ENCODE measurements at places on chromosomes 4 and X. TPM values are rescaled to one million over a fixed set of nuclear protein-coding genes. Genes with fewer than 3 reads are reported as not detected.

Gene APOOL
- total RNA-seq: 12.2 TPM

Gene NPY2R
- total RNA-seq: not detected

Gene PRDM8
- 30.1 TPM for total RNA-seq

Gene SUPT20HL1
- total RNA-seq: not detected

Gene ANK2
- 4.2 TPM for total RNA-seq

Gene RPS6KA6
- total RNA-seq: 0.61 TPM

Gene RAB40A
- 0.67 TPM for total RNA-seq

Gene CT83
- total RNA-seq: not detected

Gene LINC00632
- total RNA-seq: not detected

DNA sequence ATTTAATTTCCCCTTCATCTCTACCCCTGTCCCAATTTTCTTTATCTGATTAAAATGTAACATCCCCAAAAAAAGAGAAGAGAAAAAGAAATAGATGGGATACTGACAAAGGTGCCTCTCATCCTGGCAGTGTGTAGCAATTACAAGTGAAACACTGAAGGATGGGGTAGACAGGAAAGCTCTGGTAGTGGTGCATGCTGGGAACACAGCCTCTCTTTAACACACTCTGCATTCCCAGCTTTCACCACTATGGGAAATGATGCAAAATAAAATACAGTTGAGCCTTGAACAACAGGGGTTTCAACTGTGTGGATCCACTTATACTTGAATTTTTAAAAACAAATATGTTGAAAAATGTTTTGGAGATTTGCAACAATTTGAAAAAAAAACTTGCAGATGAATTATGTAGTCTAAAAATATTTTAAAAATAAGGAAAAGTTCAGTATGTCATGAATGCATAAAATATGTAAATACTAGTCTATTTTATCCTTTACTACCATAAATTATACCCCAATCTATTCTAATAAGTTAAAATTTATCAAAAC lies 239.2 kb upstream of the DDX53 start:
- DNase-seq: no peak

DNA sequence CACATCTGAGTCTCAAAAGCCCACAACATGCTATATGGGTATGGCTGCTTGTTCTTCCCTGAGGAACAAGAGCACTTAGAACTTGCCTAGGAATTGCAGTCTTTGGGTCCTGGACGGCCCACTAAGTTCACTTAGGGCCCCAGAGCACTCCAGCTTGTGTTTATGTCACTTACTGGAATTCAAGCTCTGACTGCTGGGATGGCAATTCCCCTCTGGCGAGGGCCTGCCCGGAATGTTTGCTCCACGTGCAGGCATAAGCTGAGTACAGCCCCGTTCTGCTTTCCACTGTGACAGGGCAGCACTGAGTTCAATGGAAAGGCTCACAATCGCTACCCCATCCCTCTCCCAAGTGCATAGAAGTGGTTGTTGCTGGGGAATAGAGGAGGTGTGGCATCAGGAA lies 25.9 kb upstream of the RASSF6 start:
- no peak for DNase-seq

GRCh38 chrX:82703551-82703950 lies 804.5 kb upstream of the POU3F4 start:
- no peak for DNase-seq

GRCh38 chr4:120673696-120674095 lies 248.8 kb downstream of the PRDM5 start:
- no peak for DNase-seq

GRCh38 chr4:2934077-2934812 lies 29.0 kb downstream of the NOP14 start:
- DNase-seq: peak; percentile 68

DNA sequence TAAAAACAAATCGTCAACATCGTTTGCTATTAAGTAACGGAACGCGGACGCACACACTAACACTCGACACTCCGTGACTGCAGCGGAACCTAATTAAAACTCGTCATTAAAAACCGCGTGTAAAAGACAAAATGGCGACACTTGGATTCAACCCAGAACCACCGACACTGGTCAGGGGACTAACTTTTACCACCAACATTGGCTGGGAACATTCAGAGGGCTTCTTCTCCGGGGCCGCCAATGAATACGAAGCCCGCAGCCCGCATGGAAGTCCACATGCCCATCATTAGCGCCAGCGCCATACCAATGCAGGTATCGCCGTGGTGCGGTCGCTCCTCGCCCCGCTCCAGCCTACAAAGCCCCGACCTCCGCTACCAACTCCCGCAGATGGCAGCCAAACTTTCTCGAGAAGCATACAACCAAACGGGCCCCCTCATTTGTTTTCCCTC lies 498 bp downstream of the RBMX start:
- DNase-seq: no peak

GRCh38 chr4:70739496-70740337 lies 18.0 kb downstream of the RUFY3 start:
- no peak for DNase-seq

DNA sequence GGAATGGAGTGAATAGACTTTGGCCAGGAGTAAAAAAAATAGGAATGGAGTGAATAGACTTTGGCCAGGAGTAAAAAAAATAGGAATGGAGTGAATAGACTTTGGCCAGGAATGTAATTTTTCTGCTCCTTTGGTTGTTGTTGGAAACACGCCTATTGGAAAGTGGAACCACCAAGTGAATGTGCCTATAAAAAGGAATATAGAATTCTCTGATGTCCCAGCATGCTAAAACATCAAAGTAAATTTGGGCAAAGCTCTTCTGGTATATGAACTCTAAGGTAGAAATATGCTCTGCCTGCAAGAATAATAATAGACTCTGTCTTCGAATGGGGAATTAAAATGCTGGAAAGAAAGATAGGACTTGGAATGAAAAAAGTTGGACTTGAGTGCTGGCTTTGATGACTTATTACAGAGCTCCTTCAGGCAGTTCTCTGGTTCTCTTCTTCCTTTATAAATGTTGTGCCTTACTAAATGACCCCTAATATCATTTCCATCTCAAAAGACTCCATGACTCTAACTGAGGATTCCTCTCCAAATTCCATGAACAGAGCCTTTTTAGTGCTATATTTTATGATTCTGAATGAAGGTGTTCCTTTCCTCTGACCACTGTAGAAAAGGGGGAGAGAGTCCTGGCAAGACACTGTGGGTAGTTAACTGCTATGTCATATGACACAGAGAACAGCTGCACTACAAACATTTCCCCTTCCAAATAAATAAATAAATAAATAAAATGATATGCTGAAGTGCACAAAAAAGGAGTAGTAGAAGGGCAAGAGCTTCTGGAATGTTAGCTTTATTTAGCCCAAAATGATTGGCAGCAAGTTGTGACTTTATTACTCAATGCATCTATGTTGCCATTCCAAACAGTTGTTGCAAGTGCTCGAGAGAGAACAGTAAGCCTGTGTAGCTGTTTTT lies 13.5 kb upstream of the GBA3 start:
- no peak for DNase-seq

DNA sequence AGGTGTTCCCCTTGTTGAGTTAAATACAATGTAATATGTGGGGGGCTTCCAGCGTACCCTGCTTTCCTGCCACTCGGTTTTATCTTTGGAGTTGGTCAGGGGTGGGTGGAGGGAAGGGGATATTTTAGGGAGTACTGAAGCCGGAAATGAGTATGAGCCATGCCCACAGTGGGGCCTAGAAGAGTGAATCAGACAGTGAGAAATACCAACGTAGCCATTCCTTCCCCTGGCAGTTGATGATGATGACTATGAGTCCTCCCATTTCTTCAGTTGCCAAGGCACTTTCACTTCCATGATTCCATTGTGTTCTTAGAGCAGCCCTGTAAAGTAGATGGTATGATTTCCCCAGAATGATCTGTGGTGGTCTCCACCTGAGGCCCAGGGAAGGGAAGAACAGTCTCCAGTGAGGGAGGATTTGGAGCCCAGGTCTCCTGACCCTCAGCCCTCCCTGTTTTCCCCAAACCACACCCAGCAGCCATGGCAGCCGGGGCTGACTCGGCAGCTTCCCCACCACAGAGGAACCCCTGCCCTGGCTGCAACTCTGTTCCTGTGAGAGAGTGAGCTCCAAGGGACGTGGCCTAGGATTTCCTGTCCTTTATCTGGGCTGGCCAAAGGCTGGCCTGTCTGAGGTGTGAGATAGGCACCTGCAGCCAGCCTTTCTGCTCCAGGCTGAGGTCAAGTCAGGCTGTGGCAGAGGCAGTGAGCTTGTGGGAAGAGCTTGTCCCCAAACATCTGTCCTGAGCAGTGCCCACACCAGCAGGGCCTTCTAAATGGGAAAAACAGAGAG lies 52.7 kb downstream of the STARD8 start:
- no peak for DNase-seq

DNA sequence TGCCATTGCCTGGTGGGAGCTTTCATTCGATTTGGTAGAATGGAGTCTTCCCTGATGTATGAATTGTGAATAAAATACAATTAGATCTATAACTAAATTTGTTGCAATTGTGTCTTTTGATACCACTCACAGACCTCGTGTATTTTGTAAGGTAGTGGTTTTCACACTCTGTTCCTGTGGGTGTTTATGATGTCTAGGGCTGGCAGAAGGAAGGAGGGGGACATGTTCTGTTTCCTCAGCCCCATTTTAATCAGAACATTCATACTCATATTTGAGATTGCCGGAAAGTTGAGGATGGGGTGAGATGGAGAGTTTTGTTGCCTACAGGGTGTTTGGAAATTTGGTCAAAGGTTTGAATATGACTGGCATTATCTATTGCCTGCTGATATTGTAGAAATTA lies 42.9 kb downstream of the PTTG2 start:
- no peak for DNase-seq

GRCh38 chrX:65871671-65872311 lies 168.1 kb downstream of the VSIG4 start:
- peak; percentile 29 for DNase-seq

GRCh38 chrX:118729042-118729652 lies 1.7 kb downstream of the IL13RA1 start:
- no peak for DNase-seq

- no peak for DNase-seq
These were observed 41.6 kb upstream of the ITM2A start for GRCh38 chrX:79408623-79409322.

- DNase-seq: no peak
These were observed 212.0 kb upstream of the AFF2 start for GRCh38 chrX:148288451-148288850.

- peak; percentile 31 for DNase-seq
These were observed 93.7 kb upstream of the ZNF827 start for GRCh38 chr4:146032234-146032860.

GRCh38 chr4:20462426-20463175 lies 210.9 kb downstream of the SLIT2 start:
- no peak for DNase-seq

- no peak for DNase-seq
These were observed 43.6 kb upstream of the RAB33B start for GRCh38 chr4:139410312-139410711.

DNA sequence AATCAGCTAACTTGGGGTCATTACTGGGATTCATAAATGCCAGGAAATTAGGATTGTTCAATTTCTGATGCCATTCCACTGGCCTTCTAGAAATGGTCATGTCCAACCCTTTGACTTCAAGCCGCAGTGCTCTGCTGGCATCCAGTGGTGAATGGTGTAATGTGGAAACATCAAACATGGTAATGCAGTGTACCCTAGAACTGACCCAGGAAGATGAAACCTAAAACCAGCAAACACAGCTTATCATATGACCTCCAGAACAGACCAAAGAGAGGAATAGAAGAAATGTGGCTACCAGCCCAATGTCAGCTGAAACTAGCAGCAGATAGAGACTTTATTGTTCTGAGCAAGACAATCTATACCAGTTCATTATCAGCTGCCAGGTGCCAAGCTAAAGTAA lies 13.8 kb downstream of the CXCL13 start:
- no peak for DNase-seq

GRCh38 chrX:138057883-138058282 lies 492.0 kb downstream of the ZIC3 start:
- DNase-seq: no peak

Data from B cell (primary cell).